ENCODE measurements at places on chromosomes 1 and 21.

GRCh38 chr1:19650416-19651140 is 6.5 kb downstream of the NBL1 start:
- DNase-seq, result no peak

GRCh38 chr1:56922070-56922469 is 43.7 kb downstream of the C8B start:
- no peak for DNase-seq

- DNase-seq, result peak; percentile 97
Observed at GRCh38 chr1:206738370-206739366, 31.9 kb upstream of the IL19 start.

GRCh38 chr1:226864311-226864710 is 6.1 kb upstream of the PSEN2 start:
- DNase-seq, result no peak

DNA sequence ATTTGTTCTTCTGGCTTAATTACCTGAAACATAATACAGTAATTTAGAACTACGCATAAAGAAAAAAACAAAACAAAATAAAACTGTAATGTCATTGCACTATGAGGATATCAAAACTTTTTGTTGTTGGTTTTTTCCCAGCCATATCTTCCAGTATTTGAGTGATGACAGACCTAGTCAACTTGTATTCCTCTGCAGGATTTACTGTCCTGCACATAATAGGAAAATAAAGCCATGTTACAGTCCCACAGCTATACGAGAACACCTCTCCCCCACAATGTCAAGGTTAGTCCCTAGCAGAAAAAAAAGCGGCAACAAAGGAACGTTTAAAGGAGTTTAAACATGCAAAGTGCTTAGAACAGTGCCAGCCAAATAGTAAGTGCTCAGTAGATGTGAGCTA is 55.3 kb upstream of the PRDX6 start:
- no peak for DNase-seq

GRCh38 chr1:110595353-110595710 is 10.8 kb downstream of the KCNA2 start:
- DNase-seq, result no peak

DNA sequence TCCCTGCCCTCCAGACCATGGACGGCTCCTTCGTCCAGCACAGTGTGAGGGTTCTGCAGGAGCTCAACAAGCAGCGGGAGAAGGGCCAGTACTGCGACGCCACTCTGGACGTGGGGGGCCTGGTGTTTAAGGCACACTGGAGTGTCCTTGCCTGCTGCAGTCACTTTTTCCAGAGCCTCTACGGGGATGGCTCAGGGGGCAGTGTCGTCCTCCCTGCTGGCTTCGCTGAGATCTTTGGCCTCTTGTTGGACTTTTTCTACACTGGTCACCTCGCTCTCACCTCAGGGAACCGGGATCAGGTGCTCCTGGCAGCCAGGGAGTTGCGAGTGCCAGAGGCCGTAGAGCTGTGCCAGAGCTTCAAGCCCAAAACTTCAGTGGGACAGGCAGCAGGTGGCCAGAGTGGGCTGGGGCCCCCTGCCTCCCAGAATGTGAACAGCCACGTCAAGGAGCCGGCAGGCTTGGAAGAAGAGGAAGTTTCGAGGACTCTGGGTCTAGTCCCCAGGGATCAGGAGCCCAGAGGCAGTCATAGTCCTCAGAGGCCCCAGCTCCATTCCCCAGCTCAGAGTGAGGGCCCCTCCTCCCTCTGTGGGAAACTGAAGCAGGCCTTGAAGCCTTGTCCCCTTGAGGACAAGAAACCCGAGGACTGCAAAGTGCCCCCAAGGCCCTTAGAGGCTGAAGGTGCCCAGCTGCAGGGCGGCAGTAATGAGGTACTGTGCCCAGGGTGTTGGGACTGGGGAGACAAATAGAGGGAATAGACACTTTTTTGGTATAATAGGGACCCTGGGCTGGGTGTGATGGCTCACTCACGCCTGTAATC is 1.0 kb downstream of the ZBTB48 start:
- no peak for DNase-seq

DNA sequence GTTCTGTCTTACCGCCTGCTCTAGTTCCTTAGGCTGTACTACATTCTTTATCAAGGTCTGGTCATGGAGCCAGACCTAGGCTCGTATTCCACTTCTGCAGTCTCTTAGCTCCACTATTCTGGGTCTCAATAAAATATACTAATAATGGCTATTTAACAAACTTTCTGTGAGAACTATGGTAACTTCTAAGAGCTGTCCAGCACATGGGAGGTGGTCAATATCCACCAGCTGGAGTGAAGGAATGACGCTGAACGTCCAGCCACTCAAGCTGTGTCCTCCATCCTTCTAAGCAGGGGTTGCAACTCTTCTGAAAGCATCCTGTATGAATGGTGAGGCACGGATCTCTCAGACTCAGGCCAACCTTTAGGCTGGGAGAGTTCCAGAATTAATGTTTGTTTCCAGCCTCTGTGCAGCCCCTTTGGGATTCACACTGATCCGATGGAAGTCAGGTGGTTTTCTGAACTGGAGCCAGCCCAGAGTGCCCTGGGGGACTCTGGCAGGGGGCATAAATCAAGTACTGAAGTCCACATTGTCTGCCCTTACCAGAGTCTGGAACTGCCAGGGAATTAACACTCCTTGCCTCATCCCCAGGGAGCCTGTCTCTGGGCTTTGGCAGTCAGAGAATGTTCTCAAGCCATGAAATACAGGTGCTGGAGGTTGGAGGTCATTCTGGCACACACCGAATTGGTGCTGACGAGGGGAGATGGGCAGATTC is 57.4 kb downstream of the BRINP2 start:
- DNase-seq, result no peak

DNA sequence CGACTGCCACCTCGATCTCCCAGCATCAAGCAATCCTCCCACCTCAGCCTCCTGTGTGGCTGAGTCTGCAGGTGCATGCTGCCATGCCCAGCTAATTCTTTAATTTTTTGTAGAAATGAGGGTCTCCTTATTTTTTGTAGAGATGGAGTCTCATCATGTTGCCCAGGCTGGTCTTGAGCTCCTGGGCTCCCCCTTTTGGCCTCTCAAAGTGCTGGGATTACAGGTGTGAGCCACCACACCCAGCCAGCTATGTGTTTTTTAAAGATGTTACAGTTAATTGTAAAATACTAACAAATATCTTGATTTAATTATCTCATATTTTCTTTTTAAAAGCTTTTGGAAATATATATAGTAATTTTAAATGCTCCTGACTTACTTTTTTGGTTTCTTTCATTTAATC is 181.3 kb upstream of the DMRTA2 start:
- DNase-seq, result no peak

GRCh38 chr1:70890408-70890807 is 157.2 kb downstream of the PTGER3 start:
- DNase-seq, result no peak

DNA sequence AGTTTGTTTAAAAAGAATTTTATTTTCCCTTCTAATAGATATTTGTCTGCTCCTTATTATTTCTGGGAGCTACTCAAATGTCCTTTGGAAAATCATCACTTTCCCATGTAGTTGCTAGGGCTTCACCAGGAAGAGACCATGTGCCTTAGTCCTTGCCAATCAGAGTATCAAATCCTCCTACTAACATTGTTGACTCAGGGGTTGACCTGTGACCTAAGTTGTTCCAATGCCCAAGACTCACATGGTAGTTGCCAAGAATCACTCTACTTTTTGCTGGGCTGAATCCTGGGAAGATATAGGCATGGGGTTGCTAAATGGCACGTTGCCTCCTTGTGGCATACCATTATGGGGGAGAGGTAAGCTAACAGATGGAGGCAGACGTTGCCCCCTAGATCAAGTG is 58.2 kb upstream of the FOXD3 start:
- DNase-seq, result no peak

GRCh38 chr1:199854686-199855321 is 172.7 kb upstream of the NR5A2 start:
- DNase-seq, result no peak

- DNase-seq, result no peak
Observed at GRCh38 chr1:228923973-228924686, 188.9 kb downstream of the RHOU start.

- no peak for DNase-seq
Observed at GRCh38 chr21:29557931-29558725, 259.4 kb downstream of the BACH1 start.

DNA sequence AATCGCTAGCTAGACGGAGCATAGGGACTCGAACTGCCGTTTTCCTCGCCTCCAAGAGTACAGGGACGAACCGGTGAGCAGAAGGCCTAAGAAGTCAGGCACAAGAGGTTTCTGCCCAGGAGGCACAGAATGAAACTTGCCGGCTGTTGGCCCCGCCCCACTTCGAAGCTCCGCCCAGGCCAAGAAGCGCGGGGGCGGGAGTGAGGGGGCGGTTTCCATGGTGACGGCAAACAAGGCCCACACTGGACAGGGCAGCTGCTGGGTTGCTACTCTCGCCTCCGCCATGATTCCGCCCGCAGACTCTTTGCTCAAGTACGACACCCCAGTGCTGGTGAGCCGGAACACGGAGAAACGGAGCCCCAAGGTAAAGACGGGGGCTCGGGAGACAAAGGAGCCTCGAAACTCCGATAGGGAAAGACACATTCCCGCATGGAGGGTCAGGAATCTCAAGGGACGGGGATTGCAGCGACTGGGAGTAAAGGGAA is at the start of gene DNALI1:
Gene DNALI1 (plus strand): TSS at position 229 of the 485 bp plus-strand sequence. CDS start 55 bp downstream, at position 284.
- peak; percentile 31 for DNase-seq

Measured in NCI-H526 treated with DMSO at 0.1 percent for 48 hours (cell line).